ENCODE measurements at places on chromosomes 1 and 21.

DNA sequence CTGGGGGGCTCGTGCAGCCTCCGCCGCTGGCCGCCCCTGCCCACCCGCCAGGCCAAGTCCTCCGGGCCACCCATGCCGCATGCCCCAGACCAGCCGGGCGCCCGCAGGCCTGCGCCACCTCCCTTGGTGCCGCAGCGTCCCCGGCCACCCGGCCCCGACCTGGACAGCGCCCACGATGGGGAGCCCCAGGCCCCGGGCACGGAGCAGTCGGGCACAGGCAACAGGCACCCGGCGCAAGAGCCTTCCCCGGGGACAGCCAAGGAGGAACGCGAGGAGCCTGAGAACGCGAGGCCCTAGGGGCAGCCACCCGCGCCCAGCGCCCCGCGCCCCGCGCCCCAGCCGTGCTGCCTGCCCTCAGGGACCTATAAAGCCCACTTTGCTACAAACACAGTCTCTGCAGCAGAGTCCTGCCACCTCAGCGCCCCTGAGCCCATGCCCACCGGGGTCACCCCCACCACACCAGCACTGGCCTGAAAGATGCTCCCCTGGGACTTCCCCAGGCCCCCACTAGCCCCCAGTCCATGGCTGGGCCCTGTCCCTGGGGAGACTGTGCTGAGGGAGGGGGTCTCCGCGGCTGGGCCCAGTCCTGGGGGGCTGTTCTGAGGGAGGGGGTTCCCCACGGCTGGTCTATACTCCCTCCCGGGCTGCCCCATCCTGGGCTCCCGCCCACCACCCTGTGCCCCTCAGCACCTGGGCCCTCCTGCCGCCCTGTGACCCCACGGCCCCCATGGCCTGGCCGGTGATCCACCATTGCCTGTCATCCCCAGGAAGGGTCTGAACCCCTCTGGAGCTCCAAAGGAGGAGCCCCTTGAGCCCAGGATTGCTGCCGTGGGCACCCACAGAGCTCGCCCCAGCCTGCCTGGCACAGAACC is 8.6 kb downstream of the TNFRSF18 start:
- DNase-seq: no peak

- no peak for DNase-seq
Observed at GRCh38 chr1:165562571-165562970, 18.8 kb downstream of the LRRC52 start.

- DNase-seq: no peak
Observed at GRCh38 chr1:2151252-2151651, 43.3 kb downstream of the FAAP20 start.

- DNase-seq: no peak
Observed at GRCh38 chr1:154867064-154867825, 2.8 kb downstream of the KCNN3 start.

GRCh38 chr1:155305881-155306391 is 2.7 kb upstream of the FDPS start:
- no peak for DNase-seq

- no peak for DNase-seq
Observed at GRCh38 chr1:4485878-4486277, 168.5 kb upstream of the AJAP1 start.
